ENCODE measurements at places on chromosomes 7 and 10.

DNA sequence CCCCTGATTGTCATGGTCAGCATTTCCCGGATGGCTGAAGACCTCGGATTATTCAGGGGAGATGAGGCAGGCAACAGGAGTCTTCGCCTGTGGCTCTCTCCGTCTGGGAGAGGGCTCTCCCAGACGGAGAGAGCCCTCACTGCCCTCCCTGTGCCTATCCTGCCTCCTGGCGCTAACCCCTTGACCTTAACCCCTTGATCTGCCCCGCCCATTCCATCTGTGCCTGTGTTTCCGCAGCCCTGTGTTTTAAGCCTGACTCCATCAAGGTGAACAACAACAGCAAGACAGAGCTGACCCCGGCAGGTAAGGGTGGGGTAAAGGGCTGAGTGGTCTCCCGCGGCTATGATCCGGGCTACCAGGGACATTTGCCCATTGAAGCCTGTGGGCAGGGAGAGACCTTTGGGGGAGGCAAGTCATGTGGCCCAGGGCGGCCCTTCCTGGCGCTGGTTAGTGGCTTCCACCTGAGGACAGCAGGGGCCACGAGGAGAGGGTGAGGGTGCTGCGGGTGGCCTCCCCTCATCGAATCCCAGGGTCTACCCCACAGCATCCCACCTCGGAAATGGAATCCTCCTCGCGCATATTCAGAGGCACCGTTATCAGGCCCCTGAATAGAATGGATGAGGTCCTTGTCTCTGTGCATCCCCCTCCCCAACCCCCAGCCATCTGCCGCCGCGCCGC is 4.2 kb upstream of the MUC12 start:
- DNase-seq, result no peak

DNA sequence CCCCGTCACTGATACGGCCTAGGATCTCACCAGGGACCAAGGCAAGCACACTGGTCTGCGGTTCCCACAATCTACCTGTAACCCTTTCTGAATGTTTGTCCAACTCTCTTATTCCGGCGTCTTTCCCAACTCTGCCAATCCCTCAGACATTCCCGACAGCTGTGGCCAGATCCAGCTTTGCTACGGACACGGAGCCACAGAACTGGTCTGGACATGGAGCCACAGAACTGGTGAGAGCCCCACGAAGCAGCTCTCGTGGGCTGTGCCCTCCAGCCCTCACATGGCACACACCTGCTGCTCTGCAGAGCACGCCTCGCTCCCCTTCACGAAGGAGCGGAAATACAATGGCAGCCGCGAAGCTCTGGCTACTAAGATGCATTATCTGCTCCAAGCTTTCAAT is 376.8 kb downstream of the DNAJB6 start:
- no peak for DNase-seq

DNA sequence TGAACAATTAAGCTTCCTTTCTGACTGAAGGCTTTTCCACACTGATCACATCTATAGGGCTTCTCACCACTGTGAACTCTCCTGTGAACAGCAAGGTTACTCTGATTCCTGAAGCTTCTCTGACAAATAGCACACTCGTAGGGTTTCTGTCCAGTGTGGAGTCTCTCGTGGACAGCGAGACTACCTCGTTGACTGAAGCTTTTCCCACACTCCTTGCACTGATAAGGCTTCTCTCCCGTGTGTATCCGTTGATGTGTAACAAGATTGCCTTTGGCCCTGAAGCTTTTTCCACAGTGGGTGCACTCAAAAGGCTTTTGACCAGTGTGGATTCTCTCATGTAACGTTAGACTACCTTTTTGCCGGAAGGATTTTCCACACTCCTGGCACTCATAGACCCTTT is 4.4 kb downstream of the ZNF32 start:
- DNase-seq, result no peak

DNA sequence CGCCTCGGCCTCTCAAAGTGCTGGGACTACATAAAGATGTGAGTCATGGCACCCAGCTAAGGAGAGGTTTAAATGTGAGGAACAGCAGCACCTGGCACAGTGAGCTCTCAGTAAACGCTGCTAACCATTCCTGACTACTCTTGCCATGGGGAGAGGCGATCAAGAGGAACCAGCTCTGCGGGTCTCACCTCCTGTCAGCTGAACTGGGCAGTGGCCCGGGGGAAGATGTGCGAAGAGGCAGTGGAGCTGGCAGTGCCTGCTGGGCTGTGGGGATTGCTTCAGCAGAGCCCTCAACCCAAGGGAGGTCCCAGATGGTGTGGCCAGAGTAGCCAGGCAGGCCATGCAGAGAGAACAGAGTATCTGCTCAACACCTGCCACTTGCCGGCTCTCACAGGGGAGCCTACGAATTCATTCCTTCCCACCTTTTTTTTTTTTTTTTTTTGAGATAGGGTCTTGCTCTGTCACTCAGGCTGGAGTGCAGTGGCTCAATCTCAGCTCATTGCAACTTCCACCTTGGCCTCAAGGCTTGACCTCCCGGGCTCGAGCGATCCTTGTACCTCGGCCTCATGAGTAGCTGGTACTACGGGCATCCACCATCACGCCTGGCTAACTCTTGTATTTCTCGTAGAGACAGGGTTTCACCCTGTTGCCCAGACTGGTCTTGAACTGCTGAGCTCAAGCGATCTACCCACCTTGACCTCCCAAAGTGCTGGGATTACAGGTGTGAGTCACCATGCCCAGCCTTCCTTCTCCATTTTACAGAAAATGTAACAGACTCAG is 6.8 kb downstream of the POLM start:
- DNase-seq, result no peak

GRCh38 chr10:129114588-129114987 is 352.5 kb upstream of the MGMT start:
- DNase-seq, result no peak

GRCh38 chr10:59126991-59127390 is 49.5 kb upstream of the PHYHIPL start:
- no peak for DNase-seq

DNA sequence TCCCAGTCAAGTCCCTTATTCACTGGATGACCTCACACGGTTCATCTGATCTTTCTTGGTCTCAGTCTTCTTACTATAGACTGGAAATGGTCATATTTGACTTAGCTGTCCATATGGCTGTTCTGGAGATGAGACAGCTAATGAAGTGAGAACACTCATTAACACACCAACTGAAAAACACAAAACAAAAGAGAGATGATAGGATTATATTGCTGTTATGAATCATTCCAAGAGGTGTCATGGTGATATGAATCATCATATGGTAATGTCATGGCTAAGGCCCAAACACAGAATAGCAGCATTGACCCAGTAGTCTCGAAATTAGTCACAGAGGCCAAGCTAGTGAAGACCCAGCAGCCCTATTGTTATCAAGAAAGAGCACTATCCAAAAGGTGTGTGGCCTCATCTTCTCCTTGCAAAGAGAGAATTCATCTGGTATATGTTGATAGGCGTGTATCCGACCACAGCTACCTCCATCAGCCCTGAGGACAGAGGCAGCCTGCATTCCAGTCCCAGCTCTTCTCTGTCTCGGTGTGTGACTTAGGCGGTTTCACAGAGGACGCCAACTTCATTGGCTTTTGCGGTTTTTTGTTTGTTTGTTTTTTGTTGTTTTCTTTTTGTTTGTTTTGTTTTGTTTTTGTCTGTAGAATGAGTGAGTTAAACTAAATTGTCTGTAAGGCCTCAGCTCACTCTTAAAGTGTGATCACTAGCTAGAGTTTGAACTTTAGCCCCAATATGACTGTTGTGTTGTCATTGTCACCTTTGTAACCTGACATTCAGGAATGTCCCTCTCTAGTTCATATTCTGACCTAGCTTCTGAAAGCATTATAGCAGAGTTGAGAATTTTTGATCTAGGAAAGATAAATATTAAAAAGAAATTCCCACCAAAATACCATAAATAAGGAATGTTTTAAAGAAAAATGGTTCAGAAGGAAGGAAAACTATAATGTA is 97.4 kb upstream of the PDCD4 start:
- DNase-seq, result no peak

GRCh38 chr7:108839076-108839475 is 269.4 kb downstream of the DNAJB9 start:
- DNase-seq, result peak; percentile 29

GRCh38 chr10:76982671-76983070 is 654.9 kb downstream of the KCNMA1 start:
- DNase-seq, result no peak
